Stimulated activated CD8-positive, alpha-beta memory T cell treated with anti-CD3 and anti-CD28 coated beads, Interleukin-2, amount 100 ng/mL, for 48 hours (primary cell): ENCODE measurements at places on chromosomes 11 and 22.

- DNase-seq = no peak
Measured at GRCh38 chr11:20715464-20715863, 46.1 kb downstream of the NELL1 start.

- no peak for DNase-seq
Measured at GRCh38 chr11:57213342-57214097, 23.5 kb downstream of the APLNR start.

DNA sequence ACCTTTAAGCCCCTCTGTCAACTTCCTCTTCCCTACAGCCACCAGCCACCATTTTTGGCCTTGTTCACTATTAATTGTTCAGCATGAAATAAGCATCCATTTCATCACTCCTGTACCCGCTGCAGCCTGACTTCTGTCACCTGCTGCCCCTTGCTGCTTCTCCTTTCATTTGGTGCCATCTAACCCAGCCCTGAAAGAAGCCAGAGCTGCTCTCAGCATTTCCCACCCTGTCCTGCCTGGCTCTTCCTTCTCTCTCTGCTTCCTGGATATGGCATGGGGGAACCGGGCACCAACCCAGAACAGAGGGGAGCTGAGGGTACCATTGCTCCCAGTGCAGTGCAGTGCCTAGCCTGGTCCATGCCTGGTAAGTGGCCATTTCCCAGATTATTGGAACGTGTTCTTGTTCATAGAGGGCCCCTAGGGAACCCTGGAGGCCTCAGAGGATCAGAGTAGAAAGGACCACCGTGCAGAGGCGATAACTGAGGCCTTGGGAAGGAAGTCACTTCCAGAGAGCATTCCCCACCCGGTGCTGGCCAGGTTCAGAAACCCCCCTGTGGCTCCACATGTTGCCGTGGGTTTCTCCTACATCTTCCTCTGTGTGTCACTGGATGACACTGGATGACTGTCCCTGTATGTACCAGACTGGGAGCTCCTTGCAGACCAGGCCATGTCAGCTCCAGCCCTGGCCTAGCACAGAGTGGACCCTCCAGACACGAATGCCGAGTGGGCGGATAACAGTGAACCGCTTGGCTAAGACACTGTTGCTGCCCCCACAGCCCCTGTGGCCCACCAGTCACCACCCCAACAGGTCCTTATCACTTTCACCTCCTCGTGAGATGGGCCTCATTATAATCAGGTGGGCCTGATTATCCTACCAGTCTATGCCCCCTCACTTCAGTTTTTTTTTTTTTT lies 4.7 kb downstream of the YDJC start:
- DNase-seq = no peak

- DNase-seq = no peak
Measured at GRCh38 chr11:87286338-87286737, 248.6 kb downstream of the TMEM135 start.

GRCh38 chr22:41482319-41482935 lies 13.5 kb downstream of the ACO2 start:
- DNase-seq = no peak

DNA sequence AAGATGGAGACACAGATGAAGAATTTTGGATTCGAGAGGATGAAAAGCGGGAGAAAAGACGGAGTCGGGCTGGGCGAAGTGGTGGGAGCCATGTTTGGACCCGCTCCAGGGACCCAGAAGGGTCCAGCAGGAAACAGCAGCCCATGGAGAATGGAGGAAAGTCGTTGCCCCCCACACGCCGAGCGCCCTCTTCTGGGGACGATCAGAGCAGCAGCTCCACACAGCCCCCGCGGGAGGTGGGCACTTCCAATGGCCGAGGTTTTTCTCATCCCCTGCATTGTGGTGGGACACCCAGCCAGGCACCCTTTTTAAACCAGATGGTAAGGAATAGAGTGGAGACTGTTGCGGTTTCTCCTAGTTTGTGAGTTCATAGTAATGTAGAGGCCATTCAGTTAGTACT lies 22.8 kb upstream of the SLC25A18 start:
- DNase-seq = no peak

- no peak for DNase-seq
Measured at GRCh38 chr11:125057693-125058016, 5.5 kb upstream of the SLC37A2 start.

DNA sequence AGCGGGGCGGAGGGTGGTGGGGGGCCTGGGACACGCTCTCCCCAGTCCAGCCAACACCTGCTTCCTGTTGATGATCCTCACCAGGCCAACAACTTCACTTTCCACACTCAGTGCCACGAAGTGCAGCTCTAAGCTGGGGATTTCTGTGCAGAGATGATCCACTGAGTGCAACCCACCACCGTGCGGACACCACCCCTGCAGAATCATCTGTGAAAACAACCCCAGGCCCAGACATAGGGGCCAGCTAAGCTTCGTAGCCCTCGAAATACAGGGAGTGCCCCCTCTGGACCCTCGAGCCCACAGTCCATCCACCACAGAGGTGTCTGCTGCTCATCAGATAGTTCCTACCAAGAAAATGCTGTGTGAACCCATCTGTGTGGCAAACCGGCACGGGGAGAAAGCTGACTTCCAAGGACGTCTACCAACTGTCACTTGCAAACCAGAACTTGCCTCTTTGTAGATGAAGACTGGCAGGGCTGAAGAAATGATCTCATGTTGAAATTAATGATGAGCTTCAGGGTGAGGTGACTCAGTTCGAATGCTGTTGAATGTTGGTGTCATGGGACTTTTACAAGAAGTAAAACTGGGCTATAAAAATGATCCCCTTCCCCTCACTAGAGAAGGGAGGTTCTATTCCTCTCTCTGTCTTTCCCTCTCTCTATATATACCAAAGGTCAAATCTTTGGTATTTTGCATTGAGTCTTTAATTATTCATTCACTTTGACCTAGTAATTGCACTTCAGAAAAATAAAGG lies 73.4 kb downstream of the MYEOV start:
- no peak for DNase-seq

DNA sequence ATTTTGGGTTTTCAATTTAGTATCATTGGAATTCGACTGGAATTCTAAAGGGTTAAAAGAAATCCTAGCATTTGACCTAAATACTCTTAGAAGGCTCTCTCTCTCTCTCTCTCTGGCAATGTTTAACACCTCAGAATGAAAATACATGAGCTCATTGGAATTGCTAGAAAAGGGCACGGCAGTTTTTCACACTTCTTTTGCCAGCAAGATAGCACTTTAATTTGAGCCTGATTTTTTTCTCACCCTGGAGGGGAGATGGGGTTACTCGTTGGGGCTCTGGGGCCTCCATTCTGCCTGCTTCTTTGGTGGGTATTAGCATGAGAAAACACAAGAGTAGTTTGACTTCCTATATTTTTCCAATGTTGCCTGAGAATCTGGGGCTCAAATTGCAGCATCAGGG lies 22.8 kb upstream of the CLMP start:
- no peak for DNase-seq

GRCh38 chr11:65503949-65504673 lies 5.3 kb downstream of the MALAT1 start:
- DNase-seq = no peak

DNA sequence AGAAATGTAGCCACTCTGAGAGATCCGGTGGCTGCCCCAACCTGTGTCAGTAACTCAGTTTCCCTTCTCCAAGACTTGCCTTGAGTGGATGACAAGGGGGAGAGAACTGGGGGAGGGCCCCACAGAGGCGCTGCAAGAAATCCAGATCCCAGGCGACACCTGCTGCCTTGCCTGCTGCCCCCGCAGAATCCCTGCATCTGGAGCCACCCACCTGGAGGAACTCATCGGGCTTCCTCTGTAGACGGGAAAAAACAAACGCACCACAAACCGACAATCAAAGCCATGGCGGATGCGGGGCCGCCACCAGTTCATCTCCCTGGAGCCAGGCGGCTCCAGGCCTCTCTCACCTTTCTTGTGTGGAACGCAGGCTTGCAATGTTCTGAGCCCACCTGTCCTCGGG lies 40.2 kb downstream of the MACROD1 start:
- DNase-seq = no peak

GRCh38 chr11:125157118-125157733 lies 7.3 kb upstream of the PKNOX2 start:
- no peak for DNase-seq

DNA sequence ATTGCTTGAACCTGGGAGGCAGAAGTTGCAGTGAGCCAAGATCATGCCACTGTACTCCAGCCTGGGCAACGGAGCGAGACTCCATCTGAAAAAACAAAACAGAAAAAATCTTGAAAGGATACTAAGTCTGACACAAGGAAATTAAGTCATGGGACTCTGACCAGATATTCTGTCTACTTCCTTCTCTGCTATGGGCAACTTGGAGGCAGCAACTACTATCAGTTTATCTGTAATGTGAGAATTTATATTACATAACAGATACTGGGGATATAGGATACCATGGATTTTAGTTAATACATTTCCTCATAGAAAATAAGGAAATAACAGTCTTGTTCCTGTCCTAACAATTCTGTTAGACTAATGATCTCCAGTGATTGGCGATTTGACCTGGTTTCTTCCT lies 1.6 kb upstream of the SGSM3 start:
- DNase-seq = no peak

- DNase-seq = no peak
Measured at GRCh38 chr22:26906464-26906863, 249.1 kb downstream of the MIAT start.
